Mammary epithelial cell (primary cell): ENCODE measurements at places on chromosomes 12 and 14. TPM values are rescaled to one million over a fixed set of nuclear protein-coding genes. Genes with fewer than 3 reads are reported as not detected.

- no peak for DNase-seq
Measured at GRCh38 chr14:72929316-72930080, 3.2 kb downstream of the DCAF4 start.

GRCh38 chr12:122197612-122197966 is 5.9 kb upstream of the B3GNT4 start:
- no peak for DNase-seq

- DNase-seq: peak; percentile 100
Measured at GRCh38 chr14:94026173-94026888, at the start of gene OTUB2. Gene OTUB2 (plus strand): TSS chr14:94026340. CDS start chr14:94026538, 198 bp downstream.

DNA sequence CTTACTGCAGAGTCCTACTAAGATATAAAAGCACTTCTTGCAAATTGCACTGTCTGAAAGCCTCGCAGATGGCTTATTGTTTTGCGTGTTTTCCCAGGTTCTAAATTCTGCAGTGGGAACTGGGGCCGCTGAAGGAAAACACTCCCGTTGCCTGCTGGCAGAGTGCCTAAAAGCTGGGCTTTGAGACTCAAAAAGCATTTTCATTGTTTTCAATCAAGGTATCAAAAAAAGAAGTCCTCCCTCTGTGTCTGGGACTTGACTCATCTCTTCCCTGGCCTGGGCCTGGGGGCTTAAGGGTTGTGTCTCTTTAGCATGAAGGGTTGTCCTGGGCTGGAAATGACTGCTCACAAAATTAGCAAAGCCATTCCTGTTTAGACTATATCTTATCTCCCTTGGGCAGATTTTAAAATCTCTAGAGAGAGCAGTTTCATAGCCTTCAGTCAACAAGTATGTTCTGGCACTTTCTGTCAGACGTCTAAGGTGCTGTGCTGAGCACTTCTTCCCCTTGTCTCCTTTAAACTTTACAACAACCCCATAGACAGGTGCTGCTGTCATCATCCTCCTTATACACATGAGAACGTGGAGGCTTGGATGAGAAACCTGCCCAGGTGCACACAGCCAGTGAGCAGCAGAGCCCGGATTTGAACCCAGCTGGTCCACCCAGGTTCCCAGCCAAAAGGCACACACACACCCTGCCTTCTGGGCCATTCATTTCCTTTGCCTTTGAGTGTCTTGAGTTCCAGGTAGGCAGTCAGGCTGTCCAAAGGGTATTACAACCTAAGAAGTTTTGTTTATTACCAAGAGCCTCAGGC is 31.1 kb downstream of the ELK3 start:
- DNase-seq: no peak

- no peak for DNase-seq
Measured at GRCh38 chr14:103820908-103821307, 26.5 kb downstream of the PPP1R13B start.

DNA sequence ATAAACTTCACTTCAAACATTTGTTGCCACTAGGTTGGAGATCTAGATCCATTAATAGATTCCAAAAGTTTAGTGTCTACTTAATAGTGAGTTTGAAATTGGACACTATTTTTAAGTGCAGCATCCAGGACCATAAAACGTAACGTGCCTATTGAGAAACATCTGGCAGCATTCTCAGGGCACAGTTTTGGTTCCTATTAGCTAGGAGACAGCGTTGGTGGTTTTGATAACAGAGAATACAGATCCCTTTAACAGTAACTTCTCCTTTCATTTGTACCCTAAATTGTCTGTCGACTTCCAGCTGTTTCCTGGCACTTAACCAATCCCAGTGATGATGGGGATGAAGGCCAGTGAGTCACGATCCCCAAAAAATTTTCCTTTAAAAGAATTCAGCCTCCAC is 25.8 kb downstream of the KCNK10 start:
- no peak for DNase-seq

GRCh38 chr14:91681118-91681517 is 50.8 kb downstream of the CATSPERB start:
- no peak for DNase-seq

DNA sequence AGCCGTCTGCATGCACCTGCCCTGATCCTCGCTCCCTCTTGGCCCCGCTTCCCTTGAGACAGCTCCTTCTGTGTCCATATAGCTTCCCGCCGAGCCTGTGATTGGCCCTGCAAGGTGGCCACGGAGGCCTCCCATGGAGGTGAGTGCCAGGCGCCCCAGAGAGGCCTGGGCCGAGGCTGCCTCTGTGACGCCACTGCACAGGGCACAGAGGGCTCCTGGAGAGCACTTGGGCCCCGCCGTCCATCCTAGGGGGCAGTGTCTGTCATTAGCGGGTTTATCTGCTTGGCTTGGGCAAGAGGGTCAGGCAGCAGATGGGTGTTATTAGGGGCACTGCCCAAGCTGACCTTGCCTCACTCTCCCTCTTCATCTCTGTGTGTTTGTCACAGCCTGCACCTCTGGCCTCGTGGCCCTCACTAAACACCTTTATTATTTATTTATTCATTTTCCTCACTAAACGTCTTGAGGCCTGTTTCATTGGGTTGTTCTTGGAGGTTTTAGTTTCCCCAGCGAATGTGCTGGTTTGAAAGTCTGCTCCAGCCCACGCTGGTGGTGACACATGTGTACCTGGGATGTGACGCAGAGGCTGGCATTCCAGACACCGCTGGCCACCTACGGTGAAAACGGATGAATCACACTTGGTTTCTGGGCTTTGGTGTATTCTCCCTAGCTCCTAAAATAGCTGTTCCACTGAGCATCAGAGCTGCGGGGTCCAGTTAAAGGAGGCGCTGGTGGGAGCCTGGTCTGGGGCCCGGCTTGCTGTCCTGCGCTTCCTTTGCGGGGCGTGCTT is 5.9 kb downstream of the ZFYVE21 start:
- DNase-seq: peak; percentile 94

GRCh38 chr14:86221000-86221399 is 691.1 kb downstream of the FLRT2 start:
- DNase-seq: no peak

The SLC6A12 gene
- 0.17 TPM for total RNA-seq

GRCh38 chr12:50979369-50980052 is 27.2 kb downstream of the HIGD1C start:
- no peak for DNase-seq
